ENCODE measurements at places on chromosomes 2 and 18.

DNA sequence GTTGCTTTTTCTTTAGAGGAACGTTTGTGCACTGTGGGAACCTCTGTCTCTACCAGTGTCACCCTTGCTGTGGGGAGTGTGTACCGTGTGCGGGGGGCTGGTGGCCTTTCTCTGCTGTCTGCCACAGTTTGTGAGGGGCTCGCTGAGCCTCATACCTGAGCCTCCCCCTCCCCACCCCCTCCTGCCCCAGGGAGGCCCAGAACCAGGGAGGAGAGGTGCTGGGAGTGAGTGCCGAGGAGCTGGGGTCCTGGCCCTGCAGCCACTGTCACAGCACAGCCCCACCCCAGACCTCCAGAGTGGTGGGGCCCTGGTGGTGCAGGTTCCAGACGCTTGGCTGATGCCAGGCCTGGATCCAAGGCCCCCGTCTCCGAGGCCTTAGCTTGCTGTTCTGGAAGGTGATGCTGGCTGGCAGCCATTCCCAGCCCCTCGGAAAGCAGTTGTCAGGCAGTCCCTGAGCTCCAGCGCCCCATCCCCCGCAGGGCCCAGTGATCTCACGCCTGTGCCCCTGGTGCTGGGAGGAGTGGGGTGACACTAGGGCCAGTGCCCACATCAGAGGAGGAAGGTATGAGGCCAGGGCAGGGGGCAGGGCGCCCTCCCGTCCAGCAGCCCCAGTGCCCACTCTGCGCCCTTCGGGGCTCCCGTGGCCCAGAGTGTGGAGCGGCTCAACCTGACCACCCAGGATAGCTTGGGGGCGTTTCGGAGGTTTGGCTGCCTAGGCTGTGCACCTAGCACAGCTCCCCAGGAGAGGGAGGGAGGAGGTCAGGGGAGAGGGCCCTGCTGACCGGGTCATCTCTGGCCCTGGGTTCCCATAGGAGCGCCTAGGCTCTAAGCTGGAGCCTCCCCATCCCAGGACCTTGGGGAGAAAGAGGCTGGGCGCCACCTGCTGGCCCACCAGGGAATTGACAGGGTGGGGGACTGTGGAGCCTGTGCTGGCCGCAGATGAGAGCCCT is 53.0 kb upstream of the ALPP start:
- no peak for DNase-seq

DNA sequence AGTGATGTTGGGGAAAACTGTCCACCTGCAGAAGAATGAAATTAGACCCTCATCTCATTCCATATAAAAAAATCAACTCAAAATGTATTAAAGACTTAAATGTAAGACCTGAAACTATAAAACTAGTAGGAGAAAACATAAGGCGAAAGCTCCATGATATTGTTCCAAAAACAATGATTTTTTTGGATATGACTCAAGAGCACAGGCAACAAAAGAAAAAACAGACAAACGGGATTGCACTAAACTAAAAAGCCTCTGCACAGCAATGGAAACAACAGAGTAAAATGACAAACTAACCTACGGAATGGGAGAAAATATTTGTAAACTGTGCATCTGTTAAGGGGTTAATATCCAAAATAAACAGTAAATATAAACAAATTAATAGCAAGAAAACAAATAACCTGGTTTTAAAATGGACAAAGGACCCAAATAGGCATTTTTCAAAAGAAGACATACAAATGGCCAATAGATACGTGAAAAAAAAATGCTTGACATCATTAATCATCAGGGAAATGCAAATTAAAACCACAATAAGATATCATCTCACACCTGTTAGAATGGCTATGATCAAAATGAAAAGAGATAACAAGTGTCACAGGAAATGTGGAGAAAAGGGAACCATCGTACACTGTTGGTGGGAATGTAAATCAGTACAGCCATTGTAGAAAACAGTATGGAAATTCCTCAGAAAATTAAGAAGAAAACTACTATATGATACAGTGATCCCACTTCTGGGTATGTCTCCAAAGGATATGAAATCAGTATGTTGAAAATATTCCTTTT is 26.6 kb downstream of the LRRFIP1 start:
- DNase-seq = no peak

GRCh38 chr2:215680605-215681598 is 245.0 kb upstream of the FN1 start:
- no peak for DNase-seq

GRCh38 chr2:203025592-203025991 is 10.9 kb downstream of the NBEAL1 start:
- no peak for DNase-seq

GRCh38 chr2:33230195-33230594 is 246.3 kb upstream of the RASGRP3 start:
- no peak for DNase-seq

- DNase-seq = no peak
Observed at GRCh38 chr18:10895976-10896375, 253.4 kb downstream of the PIEZO2 start.

- no peak for DNase-seq
Observed at GRCh38 chr2:24857746-24858145, 62.3 kb downstream of the ADCY3 start.

GRCh38 chr2:8394131-8394530 is 287.7 kb upstream of the ID2 start:
- no peak for DNase-seq

DNA sequence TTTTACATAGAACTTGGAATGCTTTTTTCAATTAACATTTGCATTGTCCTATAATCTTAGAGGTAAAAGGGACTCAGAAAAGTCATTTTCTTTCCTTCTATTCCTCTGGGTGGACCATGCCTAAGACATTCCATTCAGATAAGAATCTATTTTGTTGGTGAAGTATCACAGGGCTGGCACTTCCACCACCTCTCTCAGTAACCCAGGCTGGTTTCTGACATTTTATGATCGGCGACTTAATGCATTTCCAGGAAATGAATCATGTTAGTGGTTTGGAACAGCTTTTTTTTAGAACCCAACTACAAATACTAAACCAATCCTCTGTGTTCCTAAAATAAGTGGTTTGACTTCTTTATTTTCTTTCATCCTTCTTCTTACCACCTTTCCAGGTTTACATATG is 27.0 kb downstream of the GAD1 start:
- no peak for DNase-seq

GRCh38 chr2:44324971-44325426 is 36.3 kb downstream of the PREPL start:
- no peak for DNase-seq

DNA sequence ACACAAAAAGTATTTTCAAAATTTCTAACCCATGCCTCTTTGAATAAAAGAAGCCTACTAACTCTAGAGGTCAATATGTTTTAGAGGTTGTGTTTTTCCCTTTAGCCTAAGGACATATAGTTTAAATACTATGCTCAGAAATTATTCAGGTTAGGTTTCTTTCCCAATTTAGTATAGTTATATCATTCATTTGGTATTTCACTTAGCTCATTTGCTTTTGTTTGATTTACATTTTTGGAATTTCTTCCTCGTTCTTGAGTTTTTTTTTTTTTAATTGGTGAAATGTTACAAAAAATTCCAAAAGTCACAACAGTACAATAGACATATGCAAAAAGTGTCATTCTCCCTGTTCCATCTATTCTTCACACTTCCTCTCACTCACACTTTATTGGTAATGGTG is 371.3 kb upstream of the TNP1 start:
- DNase-seq = no peak

- DNase-seq = no peak
Observed at GRCh38 chr2:237405605-237406004, 8.4 kb downstream of the COL6A3 start.

DNA sequence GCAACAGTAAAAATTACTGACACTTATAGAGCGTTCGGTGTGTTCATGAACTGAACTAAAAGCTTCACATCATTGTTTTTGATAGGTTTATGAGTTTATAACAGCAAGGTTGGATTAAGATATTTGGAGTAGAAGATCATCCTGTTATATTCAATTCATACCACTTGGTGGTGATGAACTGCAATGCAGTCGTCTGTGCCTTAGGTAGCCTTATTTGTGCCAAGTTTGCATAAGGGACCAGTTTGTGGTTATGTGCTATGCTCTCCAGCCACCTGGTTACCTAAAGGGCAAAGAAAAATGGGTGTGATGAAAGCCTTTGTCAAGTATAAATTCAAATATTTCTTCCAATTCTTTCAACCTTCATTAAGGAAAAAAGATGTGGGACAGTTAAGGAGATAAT is 150.9 kb upstream of the KCNH7 start:
- no peak for DNase-seq

GRCh38 chr2:238457927-238458324 is 31.2 kb downstream of the ASB1 start:
- no peak for DNase-seq

DNA sequence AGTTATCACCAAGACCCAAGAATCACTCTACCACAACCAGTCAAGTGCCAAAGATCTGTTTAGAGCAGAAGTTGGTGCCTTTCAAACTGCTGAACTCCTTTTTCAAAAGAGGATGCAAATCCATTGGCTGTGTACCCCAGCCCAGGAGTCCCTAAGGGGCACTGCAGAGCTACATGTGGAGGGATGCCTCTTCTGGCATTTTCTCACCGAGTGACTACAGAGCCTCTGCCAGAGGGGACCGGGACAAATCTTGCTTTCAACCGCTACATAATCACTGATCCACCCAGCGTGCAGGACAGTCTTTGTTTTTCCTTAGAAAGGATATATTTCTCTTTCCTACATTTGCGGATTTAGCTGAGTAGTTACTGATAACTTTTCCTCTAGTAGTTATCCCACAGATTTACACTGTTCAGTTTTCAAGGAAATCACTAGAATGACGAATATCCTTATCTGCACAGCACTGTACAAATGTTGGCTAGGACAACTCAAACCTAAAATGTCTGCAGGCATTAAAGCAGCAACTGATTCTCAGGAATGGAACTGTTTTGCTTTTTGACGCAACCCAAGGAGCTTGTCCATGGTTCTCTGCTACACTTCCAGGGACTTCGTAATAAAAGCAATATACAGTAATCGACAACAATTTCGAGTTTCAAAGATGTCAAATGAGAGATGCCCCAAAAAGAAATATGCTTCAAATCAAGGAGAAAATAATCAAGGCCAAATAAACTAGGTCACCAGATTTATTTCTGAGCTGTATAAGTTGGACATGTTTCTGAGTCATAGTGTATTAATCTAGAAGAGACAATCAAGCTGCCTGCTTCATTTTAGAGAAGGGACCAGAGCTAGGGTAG is 24.1 kb downstream of the EPB41L3 start:
- DNase-seq = no peak

- no peak for DNase-seq
Observed at GRCh38 chr2:40251137-40251536, 200.8 kb downstream of the SLC8A1 start.

- no peak for DNase-seq
Observed at GRCh38 chr2:169964740-169965139, 137.5 kb downstream of the UBR3 start.

- DNase-seq = no peak
Observed at GRCh38 chr2:118784860-118785259, 62.6 kb downstream of the EN1 start.

DNA sequence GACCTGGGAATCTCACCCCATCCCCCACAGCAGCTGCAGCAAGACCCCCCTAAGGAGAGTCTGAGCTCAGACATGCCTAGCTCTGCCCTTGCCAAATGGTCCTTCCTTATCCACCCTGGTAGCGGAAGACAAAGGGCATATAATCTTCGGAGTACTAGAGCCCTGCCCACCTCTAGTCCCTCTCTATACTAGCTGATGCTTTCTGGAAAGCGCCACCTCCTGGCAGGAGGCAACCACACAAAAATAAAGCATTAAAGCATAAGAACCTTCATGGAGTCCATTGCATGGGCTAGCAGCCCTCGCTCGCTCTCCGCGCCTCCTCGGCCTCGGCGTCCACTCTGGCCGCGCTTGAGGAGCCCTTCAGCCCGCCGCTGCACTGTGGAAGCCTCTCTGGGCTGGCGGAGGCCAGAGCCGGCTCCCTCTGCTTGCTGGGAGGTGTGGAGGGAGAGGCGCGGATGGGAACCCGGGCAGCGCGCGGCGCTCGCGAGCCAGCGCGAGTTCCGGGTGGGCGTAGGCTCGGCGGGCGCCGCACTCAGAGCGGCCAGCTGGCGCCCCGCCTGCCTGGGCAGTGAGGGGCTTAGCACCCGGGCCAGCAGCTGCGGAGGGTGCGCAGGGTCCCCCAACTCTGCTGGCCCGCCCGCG is 941.2 kb downstream of the SUCLG1 start:
- no peak for DNase-seq

DNA sequence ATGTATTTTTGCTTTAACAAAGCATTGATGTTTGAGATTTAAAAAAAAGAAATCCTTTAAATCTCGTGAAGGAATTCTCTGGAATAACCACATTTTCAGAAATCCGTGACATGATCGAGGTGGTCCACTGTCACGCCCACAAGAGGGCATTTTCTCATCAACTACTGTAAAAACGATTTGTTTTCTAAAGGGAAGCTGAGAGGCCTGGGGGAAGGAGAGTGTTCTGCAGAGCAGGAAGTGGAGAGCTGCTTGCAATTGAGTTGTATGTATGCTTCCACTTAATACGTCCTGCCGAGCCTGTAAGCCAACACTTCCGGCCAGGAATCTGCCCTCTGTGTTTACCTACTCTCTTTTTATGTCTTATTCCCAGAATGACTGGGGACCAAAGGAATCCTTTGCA is 19.4 kb downstream of the KLHL29 start:
- DNase-seq = no peak

DNA sequence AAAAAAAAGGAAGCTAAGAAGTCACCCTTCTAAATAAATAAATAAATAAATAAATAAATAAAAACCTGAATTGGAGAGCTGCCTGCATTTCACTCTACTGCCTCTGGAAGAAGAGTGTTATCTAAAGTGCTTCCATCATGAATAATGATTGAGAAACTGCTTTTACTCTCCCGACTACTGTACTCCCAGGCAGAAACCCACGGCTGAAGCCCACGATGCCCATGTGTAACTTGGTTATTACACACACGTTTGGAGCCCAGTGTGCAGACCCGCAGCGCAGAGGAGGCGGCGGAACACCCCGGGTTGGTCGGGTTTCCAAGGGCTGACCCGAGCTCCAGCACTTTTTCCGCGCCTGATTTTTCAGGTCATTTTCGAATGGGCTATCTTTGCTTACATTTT is 697 bp upstream of the SPATS2L start:
- peak; percentile 7 for DNase-seq
